ENCODE measurements at places on chromosomes 1 and 21.
A peak's percentile ranks its signal among the peaks of the same experiment; 100 is the strongest.

- no peak for DNase-seq
These were observed 27.6 kb downstream of the SNX27 start for GRCh38 chr1:151639466-151639865.

DNA sequence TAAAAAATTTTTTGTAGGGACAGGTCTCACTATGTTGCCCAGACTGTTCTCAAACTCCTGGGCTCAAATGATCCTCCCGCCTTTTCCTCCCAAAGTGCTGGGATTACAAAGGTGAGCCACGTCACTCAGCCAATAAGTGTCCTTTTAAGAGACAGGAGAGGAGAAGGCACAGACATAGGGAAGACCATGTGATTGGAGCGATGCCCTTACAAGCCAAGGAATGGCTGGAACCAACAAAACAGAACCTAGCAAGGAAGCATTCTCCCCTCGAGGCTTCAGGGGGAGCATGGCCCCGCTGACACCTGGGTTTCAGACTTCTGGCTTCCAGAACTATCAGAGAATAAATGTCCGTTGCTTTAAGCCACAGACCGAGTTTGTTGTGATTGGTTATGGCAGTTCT is 37.0 kb downstream of the NDUFS5 start:
- no peak for DNase-seq

- no peak for DNase-seq
These were observed 490.8 kb upstream of the ADGRL4 start for GRCh38 chr1:79497193-79497773.

- peak; percentile 33 for DNase-seq
These were observed 519 bp downstream of the RERE start for GRCh38 chr1:8816831-8817411.

DNA sequence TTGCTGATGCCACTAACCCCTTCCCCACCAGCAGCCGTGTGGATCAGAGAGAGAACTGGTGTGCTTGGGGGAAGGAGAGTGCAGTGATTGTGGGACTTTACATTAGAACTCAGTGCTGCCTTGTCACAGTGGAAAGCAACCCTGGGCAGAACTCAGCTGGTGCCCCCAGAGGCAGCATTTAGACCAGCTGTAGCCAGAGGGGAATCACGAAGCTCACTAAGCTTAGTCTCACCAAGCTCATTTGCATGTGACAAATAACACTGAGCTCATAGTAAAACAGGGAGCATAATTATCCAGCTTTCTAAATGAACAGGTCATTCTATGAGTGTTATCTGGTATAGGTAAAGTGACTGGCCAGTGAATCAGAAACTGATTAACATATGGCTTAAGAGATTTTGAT is 9.8 kb upstream of the SMAP2 start:
- no peak for DNase-seq

DNA sequence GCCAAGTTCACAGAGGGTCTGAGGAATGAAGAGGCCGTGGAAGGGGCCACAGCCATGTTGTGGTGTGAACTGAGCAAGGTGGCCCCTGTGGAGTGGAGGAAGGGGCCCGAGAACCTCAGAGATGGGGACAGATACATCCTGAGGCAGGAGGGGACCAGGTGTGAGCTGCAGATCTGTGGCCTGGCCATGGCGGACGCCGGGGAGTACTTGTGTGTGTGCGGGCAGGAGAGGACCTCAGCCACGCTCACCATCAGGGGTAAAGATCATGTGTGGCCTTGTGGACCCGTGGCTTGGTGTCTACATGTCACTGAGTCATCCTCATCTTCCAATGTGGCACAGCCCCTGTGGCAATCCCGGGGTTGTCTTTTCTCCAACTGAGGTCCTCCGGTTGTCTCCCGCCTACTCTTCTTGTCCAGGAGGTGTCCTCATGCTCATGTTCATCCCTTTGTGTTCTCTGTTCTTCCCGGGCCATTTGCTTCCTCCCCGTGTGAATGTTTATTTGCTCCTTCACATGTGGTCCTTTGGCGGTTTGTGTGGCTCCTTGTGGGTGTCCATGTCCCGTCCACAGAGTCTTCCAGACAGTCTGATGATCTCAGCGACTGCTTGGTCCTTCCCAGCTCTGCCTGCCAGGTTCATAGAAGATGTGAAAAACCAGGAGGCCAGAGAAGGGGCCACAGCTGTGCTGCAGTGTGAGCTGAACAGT is 84.2 kb downstream of the OBSCN start:
- DNase-seq: no peak

- DNase-seq: no peak
These were observed 499 bp upstream of the PLEKHG5 start for GRCh38 chr1:6491966-6492365.

DNA sequence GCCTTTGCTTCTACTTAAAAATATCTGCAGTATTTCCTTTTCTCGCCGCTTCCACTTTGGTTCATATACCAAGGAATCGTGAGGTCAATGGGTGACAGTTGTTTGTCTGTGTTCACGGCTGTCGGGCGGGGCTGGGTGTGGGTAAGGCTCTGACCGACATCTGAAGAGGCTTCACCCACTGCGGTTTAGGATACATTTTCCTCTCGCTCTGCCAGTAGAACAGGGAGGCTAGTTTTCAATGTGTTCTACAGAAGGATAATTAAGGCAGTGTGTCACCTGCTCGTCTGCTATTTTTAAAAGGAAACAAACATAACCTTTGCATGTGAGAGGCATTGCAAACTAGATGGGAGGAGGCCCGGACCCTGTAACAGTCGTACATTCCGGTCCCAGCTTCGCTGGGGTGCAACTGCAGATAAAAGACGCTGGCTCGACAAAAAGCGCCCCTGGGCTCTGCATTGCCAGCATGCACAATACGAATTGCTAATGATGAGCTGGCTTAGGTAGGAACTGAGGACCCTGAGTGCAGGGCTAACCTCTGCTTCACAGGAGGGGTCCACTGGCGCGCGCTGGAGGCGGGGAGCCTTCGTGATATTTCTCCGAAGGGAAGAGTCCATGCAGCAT is 8.5 kb upstream of the ERG start:
- no peak for DNase-seq

GRCh38 chr1:226892524-226892875 is 22.1 kb downstream of the PSEN2 start:
- no peak for DNase-seq

- no peak for DNase-seq
These were observed 459.3 kb downstream of the ADGRL2 start for GRCh38 chr1:82260051-82260450.

- no peak for DNase-seq
These were observed 16.9 kb upstream of the PIK3CD start for GRCh38 chr1:9634582-9634981.

DNA sequence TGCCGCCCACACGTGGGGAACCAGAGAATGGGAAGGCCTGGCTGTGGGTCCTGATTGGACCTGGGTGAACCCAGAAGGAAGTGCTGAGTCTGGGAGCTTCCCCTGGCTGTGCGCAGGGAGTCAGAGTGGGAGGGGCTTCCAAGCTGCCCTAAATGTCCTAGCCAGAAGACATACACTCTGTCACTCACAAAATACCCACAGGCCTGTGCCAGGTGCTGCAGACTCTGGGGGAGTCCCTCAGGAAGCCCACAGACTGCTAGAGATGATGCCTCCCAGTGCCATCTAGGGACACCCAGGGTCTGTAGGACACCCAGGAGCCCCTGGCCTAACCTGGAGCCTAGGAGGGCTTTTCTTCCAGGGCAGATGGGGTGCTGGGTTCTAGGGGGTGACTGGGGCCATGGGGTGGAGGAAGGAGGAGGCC is 33.7 kb upstream of the LRP8 start:
- DNase-seq: no peak

DNA sequence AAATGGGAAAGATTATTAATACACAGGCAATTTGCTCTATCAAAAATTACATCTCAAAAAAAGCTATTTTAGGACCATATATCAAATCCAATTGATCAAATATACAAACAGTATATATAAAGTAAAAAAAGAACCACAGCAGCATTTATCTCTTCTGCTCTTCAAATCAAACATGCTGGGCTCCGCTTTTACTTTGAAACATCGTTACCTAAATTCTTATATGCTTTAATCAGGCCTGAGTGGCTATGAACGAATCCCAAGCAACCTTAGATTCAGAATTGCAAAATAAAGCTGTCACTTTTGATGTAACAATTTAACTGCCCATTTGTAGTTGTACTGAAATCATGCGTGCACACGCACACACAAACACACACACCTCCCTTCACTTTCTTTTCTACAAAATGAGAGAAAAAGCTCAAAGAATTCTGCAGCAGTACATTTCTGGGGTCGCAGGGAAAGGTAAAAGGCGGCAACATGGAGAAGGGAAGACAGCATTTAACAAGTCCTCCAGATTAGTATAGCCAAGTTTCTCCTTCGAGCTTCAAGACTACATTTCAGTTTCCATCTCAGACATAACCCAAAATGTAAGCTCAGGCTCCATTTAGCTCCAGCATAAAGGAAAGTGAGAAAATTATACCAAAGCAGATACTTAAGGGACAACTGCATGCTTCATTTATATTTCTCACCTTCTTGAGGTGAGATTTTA is 92.2 kb upstream of the TTC39A start:
- DNase-seq: no peak

DNA sequence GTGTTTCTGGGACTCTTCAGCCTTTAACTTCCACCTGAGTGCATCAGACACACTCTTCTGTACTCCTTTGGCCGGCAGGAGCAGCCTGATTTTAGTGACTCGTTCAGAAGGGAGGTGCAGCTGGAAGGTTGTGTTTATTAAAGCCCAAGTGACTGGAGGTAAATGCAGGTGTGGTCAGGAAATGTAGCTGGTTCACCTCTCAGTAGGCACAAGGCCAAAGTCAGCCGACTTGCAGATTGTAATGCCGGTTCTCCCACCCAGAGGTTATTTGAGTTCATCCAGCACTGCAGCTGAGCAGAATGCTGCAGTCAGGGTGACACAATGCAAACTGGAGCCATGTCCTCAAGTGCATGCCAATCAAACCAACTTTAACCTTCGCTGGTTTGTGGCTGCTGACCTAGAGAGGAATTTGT is 91.5 kb downstream of the SPATA46 start:
- DNase-seq: no peak

GRCh38 chr1:42317308-42317707 is 17.7 kb downstream of the FOXJ3 start:
- DNase-seq: no peak

- DNase-seq: no peak
These were observed 6.6 kb upstream of the PLPP3 start for GRCh38 chr1:56585985-56586384.

GRCh38 chr1:92095874-92096273 is 15.7 kb downstream of the BTBD8 start:
- no peak for DNase-seq

- DNase-seq: no peak
These were observed 4.0 kb upstream of the RORC start for GRCh38 chr1:151835596-151835995.

DNA sequence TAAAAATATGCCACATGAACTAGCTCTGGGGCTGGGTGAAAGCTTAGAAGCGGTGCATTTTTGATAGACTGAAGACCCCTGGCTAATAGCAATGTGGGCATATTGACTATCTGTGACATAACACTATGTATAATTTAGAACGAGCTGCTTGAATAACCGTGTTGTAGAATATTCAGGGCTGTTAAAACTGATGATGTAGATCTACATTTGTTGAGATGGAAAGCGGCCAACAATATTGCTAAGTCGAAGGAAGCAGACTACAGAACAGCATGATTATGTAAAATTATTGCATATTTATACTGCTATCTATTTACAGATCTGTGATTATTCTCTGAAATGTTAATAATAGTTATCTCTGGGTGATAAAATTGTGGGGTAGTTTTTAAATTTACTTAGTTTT is 41.1 kb upstream of the BCL10 start:
- DNase-seq: no peak

All from activated CD4-positive, alpha-beta T cell treated with anti-CD3 and anti-CD28 coated beads, Interleukin-2, amount 50 U/mL, for 48 hours (primary cell).